ENCODE measurements at places on chromosomes 2 and 18.

DNA sequence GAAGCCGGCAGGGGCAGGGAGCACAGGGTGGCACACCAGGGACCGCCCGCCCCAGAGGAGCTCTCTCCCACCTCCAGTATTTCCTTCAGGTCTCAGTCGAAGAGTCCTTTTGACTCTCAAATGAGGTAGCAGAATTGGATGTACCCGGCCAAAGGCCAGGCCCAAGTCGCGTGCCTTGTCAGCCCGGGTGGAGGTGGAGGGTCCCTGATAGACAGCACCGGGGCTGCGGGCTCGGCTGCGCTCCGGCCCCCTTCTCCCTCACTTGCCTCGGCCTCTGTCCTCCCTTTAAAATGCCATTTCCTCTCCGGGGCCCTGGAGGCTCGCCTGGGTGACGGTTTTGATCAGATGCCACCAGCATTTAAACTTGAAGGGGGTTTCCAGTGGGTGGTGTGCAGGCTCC is 198.9 kb upstream of the SOX11 start:
- DNase-seq, result no peak

- DNase-seq, result no peak
Observed at GRCh38 chr2:150911766-150912280, 349.8 kb downstream of the RBM43 start.

DNA sequence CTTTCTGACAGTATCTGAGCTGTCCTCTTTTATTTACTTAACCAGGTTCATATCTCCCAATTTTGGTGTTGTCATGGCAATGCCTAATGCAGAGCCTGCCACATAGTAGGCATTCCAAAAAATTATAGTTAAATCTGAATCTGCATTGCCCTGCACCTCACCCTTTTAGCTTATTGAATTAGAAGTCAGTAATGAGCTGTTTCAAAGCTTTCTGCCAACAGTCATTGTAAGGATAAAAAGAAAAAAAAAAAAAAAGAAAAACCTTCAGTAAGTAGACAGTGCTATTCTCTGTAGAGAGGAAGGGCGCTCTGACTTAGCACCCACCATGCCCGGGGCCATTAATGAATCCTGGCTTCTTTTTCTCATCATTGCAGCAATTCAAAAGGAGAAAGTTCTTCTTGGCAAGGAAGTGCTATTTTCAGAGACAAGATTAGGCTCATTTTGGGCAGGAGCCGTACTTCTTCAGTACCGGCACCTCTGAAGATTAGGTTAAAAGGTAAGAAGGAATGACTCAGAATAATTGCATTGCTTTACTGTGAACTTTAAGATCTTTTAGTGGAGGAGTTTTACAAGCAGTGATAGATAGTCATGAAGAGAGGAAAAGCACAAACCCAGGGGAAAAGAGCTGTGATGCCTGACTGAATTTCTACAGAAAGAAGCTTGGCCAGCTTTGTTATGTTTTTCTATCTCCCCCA is 2041.2 kb upstream of the PIK3C3 start:
- DNase-seq, result no peak

DNA sequence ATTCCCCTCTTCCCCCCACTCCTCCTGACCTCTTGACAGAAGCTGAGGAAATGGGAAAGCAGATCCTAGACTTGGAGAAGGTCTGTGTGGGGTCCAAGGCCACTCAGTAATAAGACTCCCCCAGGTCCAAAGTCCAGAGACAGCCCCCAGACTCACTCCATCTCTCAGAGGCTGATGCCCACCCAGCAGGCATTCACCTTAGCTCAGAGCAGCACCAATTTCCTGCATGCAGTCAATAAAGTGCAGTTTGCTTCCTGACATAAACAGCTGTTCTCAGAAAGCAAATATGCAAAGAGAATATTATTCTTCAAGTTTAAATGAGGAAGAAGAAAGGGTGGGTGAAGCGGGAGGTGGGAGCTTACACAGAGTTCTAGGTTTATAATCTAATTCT is 84.1 kb upstream of the RTN4 start:
- no peak for DNase-seq

GRCh38 chr18:31206787-31207381 is 44.2 kb upstream of the DSC1 start:
- no peak for DNase-seq

GRCh38 chr2:179106676-179107428 is 56.9 kb upstream of the CCDC141 start:
- no peak for DNase-seq

DNA sequence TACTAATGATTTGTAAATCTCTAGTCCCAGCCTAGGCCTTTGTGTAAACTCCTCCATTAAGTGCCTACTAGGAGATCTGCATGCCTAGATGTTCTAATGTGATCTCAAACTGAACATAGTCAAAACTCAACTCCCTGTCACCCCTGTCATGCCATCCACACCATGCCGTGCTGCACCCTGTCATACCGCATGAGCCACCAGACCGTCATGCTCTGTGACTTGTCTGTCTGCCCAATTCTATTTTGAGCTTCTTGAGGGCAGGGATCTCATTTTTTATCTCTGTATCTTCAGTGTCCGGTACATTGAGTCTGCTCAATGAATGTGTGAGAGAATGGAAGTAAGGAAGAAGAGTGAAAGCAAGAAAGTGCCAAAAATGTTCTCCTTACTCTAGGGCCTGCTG is 35.5 kb downstream of the GREB1L start:
- no peak for DNase-seq

GRCh38 chr18:39215920-39216319 is 1650.3 kb upstream of the CELF4 start:
- no peak for DNase-seq

DNA sequence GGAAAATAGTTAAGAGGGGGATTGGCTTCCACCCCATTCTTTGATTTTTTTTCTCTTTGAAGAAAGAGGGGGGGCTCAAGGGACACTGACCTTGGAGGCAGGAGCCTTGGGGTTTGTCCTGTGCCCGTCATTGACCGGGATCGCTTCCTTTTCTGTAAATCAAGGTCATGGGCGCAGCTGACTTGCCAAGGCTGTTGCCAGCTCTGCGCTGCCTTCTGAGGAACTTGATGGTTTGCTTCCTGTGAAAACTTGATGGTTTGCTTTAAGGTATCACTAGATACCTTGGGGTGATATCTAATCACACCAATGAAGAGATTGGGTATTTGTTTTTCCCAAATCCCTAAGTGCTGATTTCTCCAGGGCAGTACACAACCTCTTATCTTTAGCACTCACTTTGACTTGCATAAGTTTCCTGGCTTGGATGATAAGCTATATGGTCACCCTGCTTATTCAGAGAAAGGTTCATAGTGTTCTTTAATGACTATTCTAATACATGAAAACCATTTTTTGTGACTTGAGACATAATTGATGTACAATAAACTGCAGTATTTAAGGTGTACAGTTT is 56.0 kb downstream of the DGKD start:
- no peak for DNase-seq

DNA sequence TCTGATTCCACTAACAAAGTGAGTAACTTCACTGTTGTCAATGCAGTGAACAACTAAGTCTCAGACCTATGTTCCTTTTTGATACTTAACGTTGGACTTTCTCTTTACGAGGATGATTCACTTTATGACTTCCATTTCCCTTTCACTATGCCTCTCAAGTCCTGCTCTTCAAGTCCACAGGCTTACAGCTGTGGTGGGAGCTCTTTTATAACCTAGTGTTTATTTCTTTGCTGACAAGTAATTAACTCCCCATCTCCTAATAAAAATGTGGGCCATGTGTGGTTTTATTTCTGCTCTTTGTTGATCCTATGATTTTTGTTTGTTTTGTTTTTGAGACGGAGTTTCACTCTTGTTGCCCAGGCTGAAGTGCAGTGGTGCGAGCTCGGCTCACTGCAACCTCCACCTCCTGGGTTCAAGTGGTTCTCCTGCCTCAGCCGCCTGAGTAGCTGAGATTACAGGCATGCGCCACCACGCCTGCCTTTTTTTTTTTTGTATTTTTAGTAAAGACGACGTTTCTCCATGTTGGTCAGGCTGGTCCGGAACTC is 142.1 kb downstream of the USP34 start:
- DNase-seq, result no peak

GRCh38 chr2:46009772-46010171 is 287.4 kb upstream of the EPAS1 start:
- DNase-seq, result no peak

DNA sequence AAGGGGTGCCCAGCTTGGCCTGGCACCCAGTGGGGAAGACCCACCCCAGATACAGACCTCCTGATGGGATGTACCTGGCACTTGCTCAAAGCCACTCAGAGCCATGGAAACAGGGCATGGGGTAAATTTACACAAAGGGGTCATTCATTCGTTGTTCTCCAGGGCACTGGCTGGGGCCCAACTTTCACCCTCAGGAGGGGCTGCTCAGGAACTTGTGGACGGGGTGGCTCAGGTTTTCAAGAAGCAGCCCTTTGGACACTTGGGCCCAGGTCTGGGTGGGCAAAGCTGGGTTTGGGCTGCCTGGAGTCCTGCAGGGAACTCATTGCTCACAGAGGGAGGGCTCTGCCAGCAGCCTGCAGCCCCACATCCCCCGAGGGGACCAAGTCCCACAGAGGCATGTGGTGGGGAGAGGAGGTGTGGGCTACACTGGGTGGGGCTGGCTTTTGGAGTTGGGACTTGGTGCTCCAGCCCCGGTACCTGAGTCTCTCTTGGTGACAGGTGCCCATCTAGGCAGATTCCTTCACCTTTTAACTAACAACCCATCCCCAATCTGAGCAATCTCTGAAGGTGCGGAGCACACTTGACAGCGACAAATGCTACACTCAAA is 172.3 kb downstream of the CELF4 start:
- DNase-seq, result no peak

GRCh38 chr2:165013944-165014619 is 58.8 kb upstream of the SLC38A11 start:
- DNase-seq, result no peak

DNA sequence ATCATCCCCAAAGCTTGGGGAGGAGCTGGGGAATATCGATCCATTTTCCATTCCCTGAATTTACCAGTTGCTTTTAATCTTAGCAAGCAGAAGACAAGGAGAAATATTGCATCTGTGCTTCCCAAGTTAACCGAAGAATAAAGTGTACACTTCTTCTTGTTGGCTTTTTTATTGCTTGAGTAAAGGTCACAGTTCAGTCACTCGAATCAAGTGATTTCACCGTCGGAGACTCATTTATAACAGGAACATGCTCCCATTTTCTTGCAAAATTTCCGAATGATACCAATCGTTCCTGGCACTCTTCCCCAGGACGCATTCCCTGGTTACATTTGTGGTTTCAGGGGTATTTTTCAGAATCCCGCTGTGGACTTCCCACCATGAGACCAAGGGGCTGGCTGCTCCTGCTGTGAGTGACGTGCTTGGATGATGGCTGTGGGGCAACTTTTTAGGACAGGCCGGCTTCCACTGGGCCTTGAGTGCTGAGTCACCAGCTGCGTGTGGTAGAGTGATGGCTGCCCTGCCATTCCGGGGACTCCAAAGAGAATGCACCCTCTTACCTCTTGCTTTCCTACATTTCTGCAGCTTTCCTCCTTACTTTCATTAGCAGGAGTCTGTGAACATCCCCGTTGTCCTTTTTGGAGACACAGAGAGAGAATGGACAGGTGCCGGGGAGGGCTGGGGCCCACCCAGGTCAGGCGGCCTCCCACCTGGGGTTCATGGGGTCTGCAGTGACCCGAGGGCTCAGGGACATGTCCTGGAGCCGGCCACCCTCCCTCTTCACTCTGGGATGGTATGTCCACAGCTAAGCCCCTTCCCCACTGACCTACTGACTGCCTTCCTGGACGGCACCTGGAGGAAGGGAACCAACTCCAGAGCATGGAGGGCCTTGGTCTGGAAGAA is 60.7 kb upstream of the HDAC4 start:
- no peak for DNase-seq

Data from stimulated activated naive CD8-positive, alpha-beta T cell treated with anti-CD3 and anti-CD28 coated beads, Interleukin-15, amount 100 ng/mL, for 72 hours (primary cell).